ENCODE measurements at places on chromosomes 1 and 21.

DNA sequence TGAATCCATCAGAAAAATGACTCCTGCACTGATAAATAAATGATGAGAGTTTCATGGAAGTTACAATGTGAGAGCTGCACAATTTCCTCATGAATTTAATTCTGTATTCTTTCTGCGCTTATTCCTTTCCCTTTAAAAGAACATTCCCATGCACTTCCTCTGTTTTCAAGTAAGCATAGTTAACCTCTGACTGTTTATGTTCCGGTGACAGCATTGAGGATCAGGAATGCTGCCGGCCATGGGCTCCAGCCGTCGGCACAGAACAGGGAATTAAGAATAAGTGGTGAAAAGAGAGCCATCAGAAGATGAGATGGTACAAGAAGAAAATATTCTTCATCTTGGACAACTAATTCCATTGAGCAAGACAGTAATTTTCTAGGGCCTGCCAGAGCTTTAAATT is 65.3 kb downstream of the SUSD4 start:
- DNase-seq = no peak

- DNase-seq = no peak
Observed at GRCh38 chr1:70143048-70143659, 62.2 kb downstream of the LRRC40 start.

- no peak for DNase-seq
Observed at GRCh38 chr21:40985370-40985769, 138.4 kb upstream of the DSCAM start.

DNA sequence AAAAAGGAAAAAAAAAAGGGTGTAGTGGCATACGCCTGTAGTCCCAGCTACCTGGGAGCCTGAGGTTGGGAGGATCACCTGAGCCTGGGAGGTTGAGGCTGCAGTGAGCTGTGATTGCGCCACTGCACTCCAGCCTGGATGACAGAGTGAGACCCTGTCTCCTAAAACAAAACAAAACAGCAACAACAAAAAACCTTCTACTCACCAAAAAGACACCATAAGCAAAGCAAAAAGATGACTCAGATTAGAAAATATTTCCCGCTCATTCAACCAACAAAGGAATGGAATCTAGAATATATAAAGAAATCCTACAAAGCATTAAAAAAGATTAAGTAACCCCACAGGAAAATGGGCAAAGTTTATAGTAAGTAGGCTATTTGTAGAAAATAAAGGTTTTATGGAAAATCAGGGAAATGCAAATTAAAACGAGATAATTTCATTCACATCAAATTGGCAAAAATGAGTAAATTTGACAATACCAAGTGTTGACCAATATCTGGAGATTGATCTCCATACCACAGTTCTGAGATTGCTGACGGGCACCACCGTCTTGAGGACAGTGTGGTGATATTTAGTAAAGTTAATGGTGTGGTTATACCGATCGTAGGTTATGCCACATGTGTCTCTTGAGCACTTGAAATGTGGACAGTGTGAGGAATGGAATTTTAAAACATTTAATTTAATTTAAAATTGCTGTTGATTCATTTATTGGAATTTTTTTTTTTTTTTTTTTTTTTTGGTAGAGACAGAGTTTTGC is 54.0 kb downstream of the PIK3CD start:
- DNase-seq = no peak

DNA sequence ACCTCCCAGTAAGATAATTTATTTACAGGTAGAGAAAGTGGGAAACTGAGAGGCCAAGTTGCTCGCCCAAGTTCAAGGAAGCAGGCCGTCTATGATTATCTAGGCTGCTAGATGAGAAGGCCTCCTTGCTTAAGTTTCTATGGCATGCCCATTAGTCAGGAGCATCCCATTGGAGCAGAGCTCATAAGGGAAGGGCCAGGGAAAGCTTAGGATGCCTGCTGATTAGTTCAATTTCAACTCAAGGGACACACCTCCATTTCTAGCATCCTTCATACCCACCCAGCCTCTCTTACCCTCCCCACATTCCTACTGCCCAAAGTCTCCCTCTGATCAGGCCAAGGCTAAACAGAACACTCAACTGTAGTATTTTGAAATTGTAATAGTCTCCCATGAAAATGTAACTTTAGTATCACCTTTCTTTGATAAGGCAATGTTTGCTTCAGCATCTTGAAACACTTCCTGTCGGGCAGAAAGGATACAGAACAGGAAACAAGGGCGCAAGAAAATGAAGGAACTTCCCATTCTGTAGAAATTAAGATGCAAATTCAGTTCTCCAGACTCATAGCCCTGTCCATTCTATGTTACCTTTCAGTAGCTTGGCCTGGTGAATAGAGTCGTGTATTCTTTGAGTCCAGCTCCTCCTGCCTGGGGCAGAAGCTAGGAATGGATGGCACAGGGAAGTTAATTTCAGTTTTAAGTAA is 46.3 kb upstream of the TARBP1 start:
- no peak for DNase-seq

DNA sequence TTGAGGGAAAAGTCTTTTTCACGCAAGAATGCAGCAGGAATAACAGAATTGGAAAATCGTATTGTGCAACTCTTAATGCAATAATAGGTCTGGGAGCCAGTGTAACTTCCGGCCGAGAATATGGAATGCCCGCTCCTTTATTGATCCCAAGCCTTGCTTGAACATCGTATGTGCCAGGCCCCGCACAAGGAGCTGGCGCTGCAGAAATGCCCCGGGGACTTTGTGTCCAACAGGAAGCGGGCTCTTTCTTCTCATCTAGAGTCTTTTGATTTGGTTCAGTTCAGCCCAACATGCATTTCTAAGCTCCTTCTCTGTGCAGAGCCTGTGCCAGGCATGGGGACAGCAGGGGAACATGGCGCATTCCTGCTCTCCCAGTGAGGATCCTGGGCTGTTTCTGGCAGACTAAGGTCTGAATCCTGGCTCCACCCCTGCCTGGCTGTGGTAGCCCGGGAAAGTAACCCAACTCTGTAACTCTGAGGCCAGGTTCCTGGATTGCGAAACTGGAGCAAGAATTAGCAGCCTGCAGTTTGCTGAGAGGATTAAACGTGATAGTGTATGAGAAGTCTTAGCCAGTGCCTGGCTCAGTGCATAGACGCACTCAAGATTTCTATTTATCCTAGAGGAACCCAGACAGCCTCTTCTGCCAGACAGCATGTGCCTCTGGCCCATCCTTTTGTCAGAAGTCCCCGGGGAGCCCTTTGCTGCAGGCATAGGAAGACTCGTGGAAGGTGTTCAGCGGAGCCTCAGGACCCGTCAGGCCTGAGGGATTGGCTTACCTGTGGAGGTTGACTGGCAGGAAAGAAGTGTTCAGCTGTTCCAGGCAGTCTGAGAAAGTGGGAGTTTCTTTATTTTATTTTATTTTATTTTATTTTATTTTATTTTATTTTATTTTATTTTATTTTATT is 987 bp upstream of the CDCP2 start:
- no peak for DNase-seq

- no peak for DNase-seq
Observed at GRCh38 chr21:44442266-44443125, 12.8 kb upstream of the LRRC3 start.

DNA sequence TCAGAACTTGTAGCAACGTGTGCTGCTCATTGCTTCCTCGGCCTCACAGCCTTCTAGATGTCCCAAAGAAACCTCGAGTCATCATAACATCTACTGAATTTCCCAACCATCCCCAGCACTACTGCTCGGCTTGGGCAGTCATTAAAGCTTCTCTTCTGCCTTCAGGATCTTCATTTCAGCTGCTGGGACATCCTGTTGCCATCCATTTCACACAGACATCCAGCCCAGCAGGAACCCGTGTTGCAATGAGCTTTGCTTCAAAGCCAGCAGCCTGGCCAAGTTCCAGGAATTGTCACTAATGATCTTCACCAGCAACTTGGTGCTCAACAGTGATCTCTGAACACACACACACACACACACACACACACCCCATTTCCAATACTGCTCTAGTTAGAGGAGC is 18.5 kb downstream of the WLS start:
- no peak for DNase-seq

- no peak for DNase-seq
Observed at GRCh38 chr1:227547310-227548118, 15.8 kb upstream of the ZNF678 start.

- no peak for DNase-seq
Observed at GRCh38 chr1:193952778-193953374, 766.5 kb upstream of the B3GALT2 start.

DNA sequence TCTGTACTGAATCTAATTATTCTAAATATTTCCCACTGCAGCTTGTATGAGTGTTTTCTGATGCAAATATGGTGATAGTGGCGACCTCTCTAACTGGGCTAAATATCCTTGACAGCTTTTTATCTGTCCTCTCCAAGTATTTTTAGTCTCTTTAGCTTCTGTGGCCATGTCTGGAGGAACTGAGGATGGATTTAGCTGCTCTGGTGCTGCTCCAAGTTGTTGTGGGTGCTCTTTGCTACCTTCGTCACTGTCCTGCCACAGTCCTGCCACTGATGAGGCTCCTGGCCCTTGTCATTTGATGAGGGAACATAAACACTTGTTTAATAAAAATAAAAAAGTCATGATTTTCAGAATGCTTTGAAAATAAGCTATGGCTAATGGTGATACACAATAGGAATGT is 15.9 kb downstream of the CAMTA1 start:
- DNase-seq = no peak

DNA sequence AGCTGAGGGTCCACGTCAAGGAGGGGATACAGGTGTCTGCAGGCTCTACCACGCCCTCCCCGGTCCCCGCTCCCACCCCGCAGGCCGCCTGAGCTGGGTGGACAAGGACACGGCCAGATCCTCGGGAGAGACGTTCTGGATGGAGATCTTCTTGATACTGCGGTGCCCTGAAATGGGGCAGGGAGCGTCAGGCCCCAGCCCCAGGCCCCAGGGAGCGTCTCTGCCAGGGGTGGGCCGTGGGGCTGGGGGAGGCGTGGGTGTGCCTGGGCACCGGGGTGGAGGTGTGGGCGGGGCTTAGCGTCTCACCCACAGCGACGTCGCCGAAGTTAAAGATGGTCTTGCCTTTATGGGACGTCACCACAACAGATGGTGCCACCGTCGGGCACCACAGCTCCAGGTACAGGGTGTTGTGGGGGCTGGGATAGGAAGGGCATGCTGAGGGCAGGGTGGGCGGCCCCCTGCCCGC is 7.3 kb upstream of the TMEM52 start:
- DNase-seq = no peak

GRCh38 chr21:46622226-46622625 is 13.2 kb upstream of the PRMT2 start:
- no peak for DNase-seq

DNA sequence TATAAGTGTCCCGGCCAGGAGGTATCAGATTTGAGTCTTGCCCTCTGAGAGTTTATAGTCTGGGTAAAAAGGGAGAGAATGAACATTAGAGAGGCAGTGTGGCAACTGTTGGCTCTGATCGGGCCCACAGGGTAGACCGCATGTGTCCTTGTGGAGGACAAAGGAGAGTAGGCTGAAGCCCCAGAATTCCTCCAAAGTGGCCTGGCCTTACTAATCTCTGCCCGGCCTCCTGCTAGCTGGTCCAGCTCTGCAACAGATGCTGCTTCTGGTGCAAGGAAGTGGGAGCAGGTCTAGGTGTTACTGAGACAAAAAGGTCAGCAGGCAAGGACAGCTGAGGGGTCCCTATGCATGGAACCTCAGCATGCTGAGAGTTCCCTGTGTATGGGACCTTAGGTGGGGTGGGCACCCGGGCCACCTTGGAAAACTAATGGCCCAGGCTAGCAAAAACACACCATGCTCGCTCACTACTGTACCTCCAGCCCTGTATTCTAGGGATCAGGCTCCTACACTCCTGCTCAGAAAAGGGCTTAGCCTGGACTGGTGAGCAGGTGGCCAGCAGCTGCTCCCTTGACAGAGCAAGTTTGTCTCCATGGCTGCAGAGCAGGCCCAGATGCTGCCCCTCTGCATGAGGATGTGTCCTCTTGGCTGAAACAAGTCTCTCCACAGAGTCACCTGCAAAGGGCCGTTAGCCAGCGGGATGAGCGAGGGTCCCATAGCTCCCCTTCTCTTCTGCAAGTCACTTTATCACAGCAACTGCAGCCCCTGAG is 30.3 kb upstream of the RGS16 start:
- DNase-seq = peak; percentile 77

- no peak for DNase-seq
Observed at GRCh38 chr1:52919723-52920483, 1.6 kb downstream of the ECHDC2 start.

GRCh38 chr1:114368560-114369255 is 142.3 kb downstream of the TRIM33 start:
- DNase-seq = no peak
